Stimulated activated CD4-positive, alpha-beta T cell treated with anti-CD3 and anti-CD28 coated beads, Interleukin-2, amount 100 ng/mL, for 4 hours (primary cell): ENCODE measurements at places on chromosomes 7 and 10.

DNA sequence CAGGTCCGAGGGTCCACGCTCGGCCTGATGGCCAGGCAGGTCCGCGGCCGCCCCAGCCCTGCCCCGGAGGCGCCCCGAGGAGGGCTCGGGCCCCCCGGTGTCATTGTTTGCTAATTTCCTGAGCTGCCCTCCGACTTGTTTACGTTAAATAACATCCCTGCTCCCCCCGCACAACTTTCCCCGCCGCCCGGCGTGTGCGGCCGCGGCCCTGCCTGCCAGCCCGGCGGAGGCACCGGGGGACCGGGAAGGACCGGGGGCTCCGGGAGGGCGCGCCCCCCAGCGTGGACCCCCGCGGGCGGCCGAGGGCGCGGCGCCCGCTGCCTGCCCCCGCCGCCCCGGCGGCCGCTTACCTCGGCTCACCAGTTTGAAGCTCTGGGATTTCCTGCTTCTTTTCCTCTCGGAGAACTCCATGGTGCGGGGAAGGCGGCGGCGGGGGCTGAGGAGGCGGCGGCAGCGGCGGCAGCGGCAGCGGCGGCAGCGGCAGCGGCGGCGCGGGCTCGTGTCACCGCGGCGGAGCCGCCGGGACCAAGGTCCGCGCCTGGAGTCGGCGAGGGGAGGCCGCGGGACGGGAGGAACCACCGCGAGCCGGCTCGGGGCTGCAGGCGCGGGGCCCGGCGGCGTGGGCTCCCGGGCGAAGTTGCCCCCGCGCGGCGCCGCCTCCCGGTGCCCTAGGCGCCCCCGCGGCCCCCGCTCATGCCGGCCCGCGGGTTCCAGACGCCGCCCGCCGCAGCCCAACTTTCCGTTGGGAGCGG is 515 bp downstream of the BEND7 start:
- no peak for DNase-seq

- DNase-seq = no peak
Observed at GRCh38 chr7:133618970-133619369, 366.1 kb downstream of the EXOC4 start.

DNA sequence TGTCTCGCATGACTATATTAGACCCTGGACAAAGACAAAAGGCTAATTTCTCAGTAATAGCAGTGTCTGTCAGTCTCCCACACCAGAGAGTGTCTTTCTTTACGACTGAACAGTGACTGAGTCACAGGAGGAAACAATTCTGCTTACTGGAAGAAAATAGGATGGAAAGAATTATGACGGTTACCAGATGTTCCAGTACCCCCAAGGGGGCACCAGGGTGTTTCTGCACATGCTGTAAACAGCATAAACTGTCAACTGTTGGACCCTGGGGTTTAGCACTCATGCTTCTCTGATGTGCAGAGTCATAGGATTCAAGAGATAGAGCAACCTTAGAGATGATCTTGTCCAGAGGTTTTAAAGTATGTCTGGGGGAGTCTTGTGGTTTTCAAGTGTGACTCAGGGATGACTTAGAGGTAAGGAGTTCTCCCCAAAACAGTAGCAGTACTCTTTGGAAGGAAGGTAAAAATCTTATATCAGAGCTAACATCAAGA is 291.7 kb downstream of the THSD7A start:
- DNase-seq = no peak

DNA sequence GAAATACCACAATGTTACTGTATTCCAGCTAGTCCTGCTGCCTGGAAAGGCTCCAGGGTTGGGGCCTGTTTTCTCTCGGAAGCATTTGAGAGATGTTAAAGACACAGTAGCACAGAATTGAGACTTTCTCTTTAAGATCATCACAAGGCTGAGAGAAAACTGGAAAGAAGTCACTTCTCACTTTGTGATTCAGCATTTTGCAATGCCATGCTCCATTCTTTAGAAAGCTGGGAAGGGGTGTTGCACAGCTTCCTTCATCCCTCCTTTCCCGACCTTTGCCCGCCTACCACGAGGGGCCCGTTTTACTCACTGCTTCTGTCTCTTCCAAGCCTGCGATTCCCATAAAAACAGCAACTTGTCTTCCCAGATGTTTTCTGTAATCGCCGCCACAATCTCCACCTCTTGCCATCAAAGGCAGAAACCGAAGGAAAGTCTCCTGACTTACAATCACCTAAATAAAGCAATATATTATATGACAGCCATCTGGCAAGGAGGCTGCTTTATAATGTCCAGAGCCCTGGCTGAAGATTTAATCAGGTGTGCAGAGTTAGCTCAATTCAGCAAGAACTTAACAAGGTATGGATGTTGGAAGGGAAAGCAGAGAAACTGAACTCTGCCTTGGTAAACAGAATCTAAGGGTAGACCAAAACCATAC is 18.9 kb downstream of the NOD1 start:
- no peak for DNase-seq

GRCh38 chr10:14389981-14390590 is 59.4 kb upstream of the FRMD4A start:
- no peak for DNase-seq

DNA sequence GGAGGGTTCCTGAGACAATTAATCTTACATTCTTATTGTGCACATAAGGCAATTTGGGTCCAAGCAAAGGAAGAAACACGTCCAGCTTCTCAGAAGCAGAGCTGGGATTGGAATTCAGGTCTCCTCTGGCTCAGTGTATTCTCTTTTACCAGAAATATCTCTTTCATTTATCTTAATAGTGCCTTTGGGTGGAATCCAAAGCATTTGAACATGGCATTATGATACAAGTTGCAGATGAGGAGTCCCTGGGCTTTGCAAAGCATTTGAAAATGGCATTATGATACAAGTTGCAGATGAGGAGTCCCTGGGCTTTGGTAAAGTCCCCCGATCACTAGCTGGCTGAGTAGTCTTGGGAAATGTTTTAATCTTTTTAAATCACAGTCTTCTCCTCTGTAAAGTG is 30.0 kb upstream of the PTN start:
- no peak for DNase-seq

DNA sequence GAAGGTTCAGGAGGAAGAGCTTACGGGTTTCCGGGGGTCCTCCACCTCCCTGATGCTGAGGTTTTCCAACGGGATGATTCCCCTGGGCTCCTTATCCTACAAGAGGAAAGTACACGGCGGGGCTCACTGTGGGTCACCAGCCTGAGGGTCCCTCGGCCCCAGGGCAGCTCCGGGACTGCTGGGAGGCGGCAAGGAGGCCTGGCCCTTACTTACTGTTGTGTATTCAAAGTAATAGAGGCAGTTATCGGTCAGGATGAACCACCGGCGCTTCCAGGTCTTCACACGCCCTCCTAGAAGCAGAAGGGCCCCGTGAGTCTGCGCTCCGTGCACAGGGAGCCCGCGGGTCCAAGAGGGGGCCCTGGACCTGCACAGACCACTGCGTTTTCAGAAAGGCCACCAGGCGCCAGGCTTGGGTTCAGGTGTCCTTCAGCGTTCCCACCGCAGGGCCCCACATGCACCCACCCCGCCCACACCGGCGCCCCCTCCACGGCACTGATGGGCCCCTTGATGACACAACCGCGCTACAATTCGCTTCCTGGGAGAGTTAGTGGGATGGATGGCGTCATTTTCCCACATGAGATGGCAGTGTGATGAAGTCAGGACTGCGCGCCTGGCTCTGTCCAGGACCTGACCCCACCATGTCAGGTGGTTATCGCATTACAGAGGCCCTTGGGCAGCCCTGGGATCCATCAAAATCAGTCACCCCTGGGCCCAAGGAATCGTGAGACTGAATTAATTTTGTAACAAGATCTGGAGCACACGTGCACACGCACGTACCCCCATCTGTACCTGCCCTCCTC is 106.7 kb downstream of the CYTH3 start:
- DNase-seq = no peak

- no peak for DNase-seq
Observed at GRCh38 chr7:137953043-137953664, 48.7 kb downstream of the CREB3L2 start.

DNA sequence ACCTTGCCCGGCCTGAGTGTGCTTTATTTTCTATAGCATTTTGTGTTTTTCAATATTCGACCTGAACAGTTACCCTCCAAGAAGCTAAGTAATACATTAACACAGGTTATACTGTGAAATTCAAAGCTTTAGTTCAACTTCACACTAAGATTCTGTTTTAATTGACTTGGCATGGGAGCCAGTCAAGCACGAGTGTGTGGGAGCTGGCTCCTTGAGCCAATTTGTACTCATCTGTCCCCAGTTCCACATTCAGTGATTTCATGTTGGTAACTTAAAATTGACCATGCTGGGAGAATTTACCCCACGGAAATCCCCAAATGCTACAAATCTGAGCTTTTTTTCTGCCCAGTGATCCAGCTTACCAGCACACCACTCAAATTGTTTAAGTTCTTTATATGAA is 20.3 kb downstream of the TSPAN12 start:
- no peak for DNase-seq

DNA sequence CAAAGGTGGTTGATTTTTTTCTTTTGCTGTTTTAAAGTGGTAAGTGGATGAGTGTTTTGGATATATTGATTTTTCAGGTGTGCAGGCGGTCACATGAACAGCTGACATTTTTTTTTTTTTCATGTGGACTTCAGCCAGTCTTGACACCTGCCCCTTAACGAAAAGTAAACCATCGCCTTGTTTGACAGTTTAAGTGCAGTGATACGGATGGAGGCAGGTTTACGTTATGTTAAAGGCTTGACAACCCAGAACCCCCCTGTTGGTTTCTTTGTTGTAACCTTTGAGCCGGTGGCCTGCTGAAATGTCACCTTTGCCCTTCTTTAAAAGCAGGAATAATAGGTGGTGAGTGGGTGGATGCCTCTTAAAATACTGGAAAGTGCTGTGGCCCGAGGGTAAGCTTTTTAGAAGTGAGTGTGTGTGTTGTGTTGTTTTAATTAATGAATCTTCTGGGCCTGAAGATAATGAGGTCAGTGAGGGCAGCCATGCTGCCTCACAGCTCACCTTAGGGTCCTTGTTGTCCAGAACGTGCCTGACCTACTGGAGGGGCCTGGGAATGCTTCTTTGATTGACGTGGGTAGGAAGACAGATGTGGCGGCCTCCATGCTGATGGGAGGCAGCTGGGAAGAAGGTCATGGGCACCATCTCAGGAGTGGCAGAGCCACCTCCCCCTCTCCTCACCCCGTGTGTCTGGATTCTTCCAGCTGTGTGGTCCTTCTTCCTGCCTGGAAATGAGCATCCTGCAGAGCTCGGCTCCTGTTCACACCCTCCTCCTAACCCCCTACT is 69.8 kb downstream of the TCF7L2 start:
- DNase-seq = no peak

DNA sequence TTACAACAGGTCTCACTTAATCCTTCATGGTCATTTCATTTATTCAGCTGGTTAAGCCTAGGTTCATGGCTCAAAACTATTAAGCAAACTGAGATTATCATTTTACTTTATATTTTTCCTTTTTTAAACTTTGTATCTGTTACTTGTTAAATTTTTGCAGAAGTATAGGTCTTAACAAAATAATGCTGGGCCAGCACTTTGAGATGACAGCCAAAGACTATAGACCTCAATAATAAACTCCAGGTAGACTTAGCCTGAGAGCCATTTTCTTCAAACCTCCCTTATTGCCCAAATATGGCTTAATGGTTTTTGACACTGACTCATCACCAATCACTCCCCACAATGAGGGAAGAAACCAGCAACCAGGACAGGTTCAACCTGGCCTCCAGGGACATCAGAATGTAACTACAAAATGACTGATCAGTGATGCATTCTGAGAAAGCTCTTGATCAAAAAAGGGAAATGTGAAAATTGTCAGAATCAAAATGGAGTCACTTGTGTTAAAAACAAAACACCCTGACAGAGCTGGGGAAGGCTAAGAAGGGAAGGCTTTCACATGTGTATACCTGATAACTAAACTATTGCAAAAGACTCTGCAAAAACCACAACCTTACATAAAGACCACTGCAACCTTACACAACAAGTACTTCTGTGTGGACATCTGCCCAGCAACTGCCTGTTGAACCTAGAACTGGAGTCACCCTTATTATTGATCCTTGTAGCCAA is 2.1 kb upstream of the CCDC126 start:
- no peak for DNase-seq

GRCh38 chr10:47181052-47181849 is 118.7 kb upstream of the GDF10 start:
- DNase-seq = no peak
